ENCODE measurements at places on chromosomes 5 and 9. TPM values are rescaled to one million over a fixed set of nuclear protein-coding genes. Genes with fewer than 3 reads are reported as not detected.

DNA sequence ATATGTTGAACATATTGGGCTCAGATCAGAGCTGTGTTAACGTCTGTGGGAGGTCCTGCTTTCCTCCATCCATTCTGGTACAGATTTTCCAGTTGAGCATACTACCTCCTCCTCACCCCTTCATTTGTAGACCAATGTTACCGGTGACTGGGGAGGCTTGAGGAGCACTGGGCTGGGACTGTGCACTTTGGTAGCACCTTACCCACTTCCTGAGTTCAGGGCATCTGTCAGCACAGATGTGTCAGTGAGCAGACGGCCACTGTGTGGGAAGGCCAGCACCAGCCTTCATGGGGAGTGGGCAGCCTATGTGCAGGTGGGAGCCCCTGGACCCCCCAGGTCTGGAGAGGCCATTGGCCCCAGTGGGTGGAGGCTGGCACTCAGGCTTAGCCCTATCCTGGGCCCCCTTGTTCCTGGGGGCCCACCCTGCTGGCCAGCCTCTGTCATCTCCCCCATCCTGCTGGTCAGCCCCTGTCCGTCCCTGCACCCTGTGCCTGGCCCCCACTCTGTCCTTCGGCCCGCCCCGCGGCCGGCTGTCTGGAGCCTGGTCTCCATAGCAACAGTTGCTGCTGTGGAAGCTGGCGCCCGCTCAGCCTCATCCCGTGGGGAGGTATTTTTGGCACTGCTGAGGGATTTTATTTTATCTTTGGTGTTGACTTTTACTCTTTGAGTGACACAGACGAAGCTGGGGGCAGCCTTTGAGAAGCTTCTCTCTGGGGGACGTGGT, 21.3 kb downstream of the WNK2 start:
- no peak for DNase-seq

Gene PTTG1
- 44.4 TPM for total RNA-seq

Gene DMRT3
- total RNA-seq: not detected

DNA sequence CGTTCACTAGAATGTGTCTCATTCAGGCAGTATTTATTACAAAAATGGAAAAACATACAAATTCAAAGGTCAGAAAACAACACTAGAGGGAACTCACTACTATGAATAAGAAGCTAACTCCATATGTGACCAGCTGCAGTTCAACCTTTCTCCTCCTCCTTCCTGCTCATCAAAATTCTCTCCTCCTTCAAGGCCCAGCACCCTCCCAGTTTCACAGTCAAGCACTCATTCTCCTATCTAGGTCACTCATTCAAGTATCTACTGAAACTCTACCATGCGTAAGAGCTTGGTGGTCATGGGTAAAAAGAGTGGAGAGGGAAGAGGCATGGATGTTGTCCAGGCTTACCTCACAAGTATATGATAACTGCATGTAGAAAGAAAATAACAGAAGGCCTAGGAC, 27.7 kb downstream of the ECPAS start:
- DNase-seq: no peak

Gene GRXCR2
- not detected for total RNA-seq

- DNase-seq: no peak
These were observed 55.6 kb downstream of the RXRA start for GRCh38 chr9:134381671-134382516.

Gene SHISAL2B
- total RNA-seq: not detected

DNA sequence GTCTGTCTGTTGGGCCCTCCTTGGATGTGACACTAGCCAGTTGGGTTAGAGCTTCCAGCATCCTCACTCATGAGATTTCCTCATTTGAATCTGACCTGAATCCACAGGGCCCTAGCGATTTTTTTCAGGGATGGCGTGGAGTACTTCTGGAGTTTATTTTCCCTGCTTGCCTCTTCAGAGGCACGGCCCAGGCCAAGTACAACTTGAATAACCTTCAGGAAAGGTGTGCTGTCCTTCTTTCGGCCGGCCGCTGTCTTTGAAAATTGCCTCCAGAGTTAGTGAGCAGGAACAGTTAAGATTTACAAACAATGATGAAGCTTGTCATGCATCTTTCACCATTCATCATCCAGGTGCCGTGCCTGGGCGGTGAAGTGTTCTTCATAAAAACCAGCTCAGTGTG, 49.5 kb upstream of the DMRT3 start:
- DNase-seq: peak; percentile 43

- DNase-seq: no peak
These were observed 548.5 kb downstream of the DTWD2 start for GRCh38 chr5:118439831-118440230.

DNA sequence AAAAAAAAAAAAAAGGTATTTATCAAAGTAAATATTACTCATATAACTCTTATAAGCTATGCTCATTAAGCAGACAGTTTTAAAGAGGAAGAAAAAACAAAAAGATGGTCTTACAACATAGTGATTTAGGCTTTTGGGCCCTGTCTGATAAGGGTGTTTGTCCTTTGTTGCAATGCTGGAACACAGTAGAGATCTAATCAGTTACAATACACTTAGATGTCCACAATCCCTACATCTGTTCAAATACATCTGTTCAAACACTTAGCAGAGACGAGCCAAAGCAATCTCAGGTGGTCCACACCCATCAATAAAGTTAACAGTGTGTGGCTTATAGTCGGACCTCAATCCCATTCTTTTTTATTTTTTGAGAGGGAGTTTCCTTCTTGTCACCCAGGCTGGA, 11.0 kb downstream of the PRXL2C start:
- DNase-seq: no peak

Measured in bronchial epithelial cell (primary cell).